ENCODE measurements at places on chromosomes 6 and 20.

DNA sequence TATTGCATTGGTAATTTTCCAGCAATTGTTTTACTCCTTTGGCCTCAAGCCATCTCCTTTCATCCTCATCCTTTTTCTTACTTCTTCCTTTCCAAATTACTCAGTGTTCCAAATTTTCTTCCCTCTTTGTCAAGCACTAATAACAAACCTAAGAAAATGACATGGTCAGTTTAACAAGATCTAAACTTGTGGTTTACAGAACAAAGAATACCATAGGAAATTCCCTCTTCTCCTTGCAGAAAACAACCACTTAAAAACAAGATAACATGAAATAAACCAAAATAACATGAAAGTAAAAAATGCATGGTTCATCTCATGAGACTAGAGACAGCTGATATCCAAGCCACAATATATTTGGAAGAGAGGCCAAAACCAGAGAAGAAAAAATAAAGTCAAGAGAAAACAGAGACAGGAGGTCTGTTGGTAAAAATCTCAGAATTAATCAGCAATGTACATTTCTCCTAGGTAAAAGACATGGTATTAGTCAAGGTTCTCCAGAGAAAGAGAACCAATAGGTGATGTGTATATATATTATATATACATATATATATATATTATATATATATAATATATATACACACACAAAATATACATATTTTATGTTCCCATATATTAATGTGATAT is 51.0 kb upstream of the SENP6 start:
- no peak for DNase-seq

GRCh38 chr6:3318821-3319540 is 60.2 kb downstream of the PSMG4 start:
- DNase-seq = no peak

GRCh38 chr6:123953920-123954319 is 150.3 kb downstream of the NKAIN2 start:
- no peak for DNase-seq

DNA sequence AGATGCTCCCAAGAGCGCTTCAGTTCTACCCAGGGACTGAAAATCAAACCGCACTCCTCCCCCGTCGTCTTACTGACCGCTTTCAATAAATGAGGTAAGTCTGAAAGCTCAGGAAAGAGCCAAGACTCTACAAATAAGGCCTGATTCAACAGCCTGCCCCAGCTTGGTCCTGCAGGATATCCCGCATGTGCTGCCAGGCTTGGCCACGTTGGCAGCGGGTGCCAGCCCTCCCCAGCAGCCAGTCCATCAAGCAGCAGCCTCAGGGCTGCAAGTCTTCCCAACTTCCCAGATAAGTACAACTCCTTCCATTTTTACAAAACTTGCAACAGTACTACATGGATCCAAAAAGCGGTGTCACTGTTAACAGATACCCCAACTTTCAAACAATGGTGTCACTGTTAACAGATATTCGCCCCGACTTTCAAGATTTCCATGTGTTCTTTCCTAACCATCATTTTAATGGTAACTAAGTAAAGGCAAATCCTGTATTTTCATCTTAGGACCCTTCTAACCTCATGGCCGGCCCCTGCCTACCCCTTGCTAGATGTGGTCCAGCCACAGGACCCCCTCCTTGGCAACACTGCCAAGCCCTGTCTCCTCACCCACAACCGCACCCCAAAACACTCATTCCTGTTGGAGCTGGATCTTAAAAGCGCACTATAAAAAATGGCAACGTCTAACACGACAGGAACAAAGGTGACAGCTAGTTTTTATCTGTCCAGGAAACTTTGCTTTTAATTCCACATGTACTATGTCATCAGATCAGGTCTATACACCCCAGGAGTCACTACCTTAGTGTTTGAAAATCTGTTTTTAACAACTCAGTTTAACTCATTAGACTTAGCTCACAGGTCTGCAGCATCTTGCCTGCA is 28.0 kb downstream of the DIDO1 start:
- DNase-seq = no peak

DNA sequence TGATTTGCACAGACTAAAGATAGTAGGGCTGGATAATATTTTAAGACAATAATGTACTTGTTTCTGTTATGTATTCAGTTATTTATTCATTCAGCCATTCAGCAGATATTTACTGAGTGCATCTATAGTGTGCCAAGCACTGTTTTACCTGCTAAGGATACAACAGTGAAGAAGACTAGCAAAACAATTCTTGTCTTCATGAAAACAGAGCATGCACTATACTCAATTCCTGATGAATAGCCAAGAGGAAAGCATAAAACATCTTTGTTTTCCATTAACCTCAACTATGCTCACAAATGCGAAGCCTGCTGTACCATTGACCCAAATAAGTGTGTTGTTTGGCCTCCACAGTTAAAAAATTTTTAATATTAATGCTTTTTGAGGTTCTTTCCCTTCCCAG is 436.7 kb downstream of the BCKDHB start:
- DNase-seq = no peak

- DNase-seq = no peak
These were observed 37.6 kb upstream of the ZBP1 start for GRCh38 chr20:57657535-57658446.

- DNase-seq = no peak
These were observed 177.8 kb downstream of the OGFRL1 start for GRCh38 chr6:71466362-71466761.

GRCh38 chr20:44952731-44953130 is 7.5 kb downstream of the TOMM34 start:
- DNase-seq = no peak

DNA sequence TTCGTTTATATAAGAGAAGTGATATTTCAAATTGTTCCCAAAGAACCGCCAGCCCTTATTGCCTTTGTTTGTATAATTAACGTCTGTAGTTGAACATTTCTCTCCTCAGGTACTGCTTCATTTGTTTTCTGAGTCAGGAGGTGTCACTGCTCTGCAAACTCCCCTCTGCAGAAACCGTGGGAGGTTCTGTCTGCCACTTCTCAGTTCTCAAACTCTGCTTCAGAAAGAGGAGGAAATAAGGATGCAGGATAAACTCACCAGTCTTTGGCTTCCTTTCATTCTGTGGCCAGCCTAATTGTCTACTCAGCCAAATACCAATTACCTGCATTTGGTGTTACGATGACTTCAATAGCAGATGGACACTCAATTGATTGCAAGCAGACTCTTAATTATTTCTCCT is 149.8 kb downstream of the PAK5 start:
- no peak for DNase-seq

DNA sequence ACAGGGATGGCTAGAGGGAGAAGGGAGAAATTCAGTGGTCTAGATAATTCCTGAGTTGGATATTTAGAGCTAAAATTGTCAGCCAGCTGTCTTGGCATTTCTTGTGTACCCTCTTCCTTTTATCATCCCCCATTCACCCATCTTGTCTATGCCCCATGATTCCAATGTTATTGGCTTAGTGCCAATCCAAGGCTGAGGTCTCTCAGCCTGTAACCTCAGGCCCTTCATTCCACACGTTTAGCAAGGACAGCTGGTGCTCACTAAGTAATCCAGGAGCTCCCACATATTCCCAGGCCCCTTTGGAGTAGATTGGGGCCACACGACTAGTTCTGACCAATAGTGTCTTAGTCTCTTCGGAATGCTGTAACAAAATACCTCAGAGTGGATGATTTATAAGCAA is 112.4 kb upstream of the ATXN1 start:
- DNase-seq = no peak

All from EL (cell line).